Glomerular endothelial cell (primary cell): ENCODE measurements at places on chromosomes 3 and 15. TPM values are rescaled to one million over a fixed set of nuclear protein-coding genes. Genes with fewer than 3 reads are reported as not detected.

The TMC3 gene
- not detected in 2 replicates for total RNA-seq

The GSK3B gene
- total RNA-seq: 50.9 and 66.8 TPM in 2 replicates

The TNNC1 gene
- not detected in 2 replicates for total RNA-seq

The RBP2 gene
- not detected in 2 replicates for total RNA-seq

The SCAMP5 gene
- total RNA-seq: 27.2 and 32.6 TPM in 2 replicates

The DNAH1 gene
- 3.2 and 9.9 TPM in 2 replicates for total RNA-seq

The KLHL40 gene
- total RNA-seq: not detected in 2 replicates

The C3orf85 gene
- total RNA-seq: not detected in 2 replicates

The SELENOT gene
- total RNA-seq: 130 and 133 TPM in 2 replicates

The FSTL1 gene
- 311 and 489 TPM in 2 replicates for total RNA-seq

The FSIP1 gene
- total RNA-seq: 0.06 and 0.73 TPM in 2 replicates

The ALCAM gene
- 47.5 and 50.8 TPM in 2 replicates for total RNA-seq

The C3orf70 gene
- 2.4 and 2.7 TPM in 2 replicates for total RNA-seq

The SPINK8 gene
- total RNA-seq: not detected in 2 replicates

The CLDND1 gene
- total RNA-seq: 112 and 118 TPM in 2 replicates

The RASGRP1 gene
- 0.10 and 0.12 TPM in 2 replicates for total RNA-seq

The LRTM1 gene
- not detected in 2 replicates for total RNA-seq

The CHRFAM7A gene
- total RNA-seq: 0.44 and 1.1 TPM in 2 replicates

The ITIH3 gene
- total RNA-seq: not detected in 2 replicates

The SLC24A5 gene
- total RNA-seq: not detected in 2 replicates

The CLEC3B gene
- not detected in 2 replicates for total RNA-seq

The C15orf61 gene
- total RNA-seq: 3.4 and 3.9 TPM in 2 replicates

The SERPINI1 gene
- 1.5 and 4.4 TPM in 2 replicates for total RNA-seq

The CYP19A1 gene
- total RNA-seq: not detected in 2 replicates

The RARB gene
- 17.6 and 28.7 TPM in 2 replicates for total RNA-seq

The EAF1 gene
- total RNA-seq: 26.4 and 28.6 TPM in 2 replicates

The TGM4 gene
- total RNA-seq: not detected in 2 replicates

The AGBL1 gene
- not detected in 2 replicates for total RNA-seq

The OIP5 gene
- 2.5 and 2.9 TPM in 2 replicates for total RNA-seq

The SCG3 gene
- 0.05 TPM in 1 of 2 replicates, not detected in the other for total RNA-seq

The FMN1 gene
- 0.58 and 1.3 TPM in 2 replicates for total RNA-seq

The PLA2G4D gene
- not detected in 2 replicates for total RNA-seq

The FEZF2 gene
- not detected in 2 replicates for total RNA-seq

The CD86 gene
- total RNA-seq: not detected in 2 replicates

The GHRL gene
- total RNA-seq: not detected in 2 replicates

The GOLGA8H gene
- 0.23 TPM in 1 of 2 replicates, not detected in the other for total RNA-seq

The ZNF592 gene
- total RNA-seq: 11.5 and 16.7 TPM in 2 replicates

The CFAP20DC gene
- total RNA-seq: 1.2 and 6.7 TPM in 2 replicates

The BNC1 gene
- total RNA-seq: 6.6 and 8.0 TPM in 2 replicates
